ENCODE measurements at places on chromosomes 2 and 18. TPM values are rescaled to one million over a fixed set of nuclear protein-coding genes. Genes with fewer than 3 reads are reported as not detected.

- DNase-seq = no peak
- no peaks in the 10 kb centered on the region for H3K36me3 ChIP-seq
- H3K27ac ChIP-seq = no peak overlapping the region
- no peak overlapping the region for H3K4me3 ChIP-seq
- no peaks in the 10 kb centered on the region for H3K27me3 ChIP-seq
- H3K4me1 ChIP-seq = no peaks in the 10 kb centered on the region
These were observed 410.8 kb upstream of the FANCL start for GRCh38 chr2:58651930-58652329.

DNA sequence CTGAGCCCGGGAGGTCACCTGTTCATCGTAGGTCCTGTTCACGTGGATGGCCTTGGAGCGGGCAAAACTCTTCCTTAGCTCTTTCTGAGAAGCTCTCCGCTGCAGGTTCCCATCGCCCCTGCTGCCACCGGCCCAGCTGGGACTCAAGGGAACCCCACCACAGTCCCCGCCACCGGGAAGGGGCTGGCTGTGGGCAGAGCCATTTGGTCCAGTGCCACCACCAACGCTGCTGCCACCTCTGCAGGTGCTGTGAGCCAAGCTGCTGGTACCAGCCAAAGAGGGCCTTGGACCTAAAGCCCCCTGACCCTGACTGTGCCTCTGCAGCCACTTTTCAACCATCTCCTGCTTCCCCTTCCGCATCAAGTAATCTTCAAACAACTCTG is 586 bp downstream of the PDE11A start:
- DNase-seq = no peak
- no peak overlapping the region for H3K4me3 ChIP-seq
- peaks cover 13% of the 10 kb centered on the region for H3K4me1 ChIP-seq
- H3K36me3 ChIP-seq = no peaks in the 10 kb centered on the region

GRCh38 chr2:30165050-30165520 is 18.3 kb downstream of the YPEL5 start:
- peaks cover 14% of the 10 kb centered on the region for H3K4me1 ChIP-seq
- no peaks in the 10 kb centered on the region for H3K27me3 ChIP-seq
- no peak overlapping the region for H3K4me3 ChIP-seq
- H3K27ac ChIP-seq = no peak overlapping the region
- no peak for DNase-seq
- peaks cover 4% of the 10 kb centered on the region for H3K36me3 ChIP-seq

GRCh38 chr2:233234264-233234663 is 17.2 kb upstream of the ATG16L1 start:
- DNase-seq = no peak
- H3K4me1 ChIP-seq = no peaks in the 10 kb centered on the region
- no peak overlapping the region for H3K27ac ChIP-seq
- no peaks in the 10 kb centered on the region for H3K36me3 ChIP-seq
- no peaks in the 10 kb centered on the region for H3K27me3 ChIP-seq

Gene TMEFF2
- total RNA-seq = not detected

- no peaks in the 10 kb centered on the region for H3K27me3 ChIP-seq
- DNase-seq = no peak
- no peaks in the 10 kb centered on the region for H3K4me1 ChIP-seq
These were observed 226.3 kb upstream of the SP5 start for GRCh38 chr2:170488807-170489206.

GRCh38 chr2:168770796-168771195 is 31.6 kb upstream of the NOSTRIN start:
- H3K36me3 ChIP-seq = no peaks in the 10 kb centered on the region
- no peak overlapping the region for H3K27ac ChIP-seq
- no peak for DNase-seq
- no peaks in the 10 kb centered on the region for H3K4me1 ChIP-seq
- H3K27me3 ChIP-seq = no peaks in the 10 kb centered on the region

DNA sequence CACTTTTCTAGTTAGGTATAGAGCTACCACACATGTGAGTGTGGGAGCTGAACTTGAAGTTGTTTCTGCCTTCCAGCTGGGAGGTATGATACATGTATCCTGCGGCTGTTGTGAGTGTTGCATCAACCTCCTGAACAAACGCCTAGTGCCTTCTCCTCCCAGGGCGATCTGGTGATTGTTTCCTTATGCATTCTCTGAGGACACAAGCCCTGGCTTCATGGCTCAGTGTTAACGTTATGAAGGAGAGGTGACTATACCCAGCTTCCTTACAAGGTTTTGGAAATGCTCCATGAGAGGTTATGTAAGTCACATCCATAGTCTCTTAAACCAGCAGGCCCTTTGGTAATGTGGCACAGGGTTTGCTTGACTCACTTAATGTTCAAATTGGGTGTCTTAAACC is 64.9 kb downstream of the SPRED2 start:
- no peaks in the 10 kb centered on the region for H3K27me3 ChIP-seq
- H3K36me3 ChIP-seq = no peaks in the 10 kb centered on the region
- H3K4me1 ChIP-seq = peaks cover 43% of the 10 kb centered on the region
- DNase-seq = no peak
- peak overlapping the region; percentile 47 for H3K27ac ChIP-seq

DNA sequence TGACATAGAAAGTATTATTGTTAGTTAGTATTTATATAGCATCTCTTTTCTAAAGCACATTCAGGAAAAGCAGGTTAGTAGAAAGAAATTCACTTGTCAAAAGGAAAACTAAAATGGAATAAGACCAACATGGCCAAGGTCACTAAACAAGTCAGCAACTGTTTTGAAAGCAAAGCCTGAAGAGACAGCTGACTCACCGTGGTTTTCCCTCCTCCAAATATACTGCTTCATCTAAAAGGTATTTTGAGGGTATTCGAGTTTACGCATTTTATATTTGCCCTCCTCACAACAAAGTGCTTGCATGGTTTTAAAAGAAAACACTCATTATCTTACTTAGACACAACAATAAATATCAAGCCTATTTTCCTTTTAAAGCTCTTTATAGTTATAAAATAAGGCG is 24.0 kb downstream of the ZNF385B start:
- H3K4me1 ChIP-seq = no peaks in the 10 kb centered on the region
- no peak overlapping the region for H3K4me3 ChIP-seq
- DNase-seq = no peak
- H3K36me3 ChIP-seq = no peaks in the 10 kb centered on the region
- no peaks in the 10 kb centered on the region for H3K27me3 ChIP-seq

Gene C2orf66
- not detected for total RNA-seq

GRCh38 chr2:45904946-45905631 is 253.6 kb downstream of the PRKCE start:
- no peak overlapping the region for H3K4me3 ChIP-seq
- DNase-seq = no peak
- no peaks in the 10 kb centered on the region for H3K36me3 ChIP-seq
- H3K27ac ChIP-seq = no peak overlapping the region

DNA sequence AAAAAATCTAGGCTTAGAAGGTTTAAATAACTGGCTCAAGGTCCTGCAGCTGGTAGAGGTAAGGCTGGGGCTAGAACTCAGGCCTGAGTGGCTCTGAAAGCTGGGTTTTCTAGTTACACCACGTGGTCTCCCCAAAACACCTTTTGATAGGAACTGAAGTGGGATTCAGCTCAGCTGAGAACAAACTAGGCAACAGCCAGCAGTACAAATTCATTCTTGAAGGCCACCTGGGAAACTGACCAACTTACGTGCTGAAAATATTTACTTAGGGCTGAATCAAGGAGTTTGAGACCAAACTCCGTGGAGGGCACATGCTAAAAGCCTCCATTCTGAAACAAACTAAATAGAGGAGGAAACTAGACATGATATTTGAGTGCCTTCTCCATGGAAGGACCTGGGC is 67.2 kb downstream of the AOX1 start:
- H3K4me3 ChIP-seq = no peak overlapping the region
- H3K27ac ChIP-seq = no peak overlapping the region

GRCh38 chr2:198857246-198857645 is 600.5 kb downstream of the SATB2 start:
- H3K27ac ChIP-seq = no peak overlapping the region
- no peaks in the 10 kb centered on the region for H3K36me3 ChIP-seq
- no peak overlapping the region for H3K4me3 ChIP-seq
- no peaks in the 10 kb centered on the region for H3K4me1 ChIP-seq

DNA sequence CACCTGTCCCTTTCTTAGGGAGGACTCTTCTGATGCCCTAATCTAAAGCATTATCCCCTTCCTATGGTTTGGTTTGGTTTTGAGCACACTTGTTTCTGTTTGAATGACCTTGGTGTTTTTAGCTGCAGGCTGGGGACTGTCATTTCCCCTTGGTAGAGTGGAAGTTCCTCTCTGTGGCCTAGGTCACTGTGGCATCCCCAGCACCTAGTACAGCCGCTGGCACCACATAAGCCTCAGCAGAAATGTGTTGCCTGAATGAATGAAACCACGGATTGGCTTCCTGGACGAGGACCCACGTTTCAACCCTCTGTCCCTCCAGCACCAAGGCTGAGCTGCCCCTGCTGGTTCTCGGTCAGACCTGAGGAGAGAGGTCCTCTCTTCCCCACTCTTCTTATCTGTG is 159.9 kb downstream of the CTIF start:
- no peaks in the 10 kb centered on the region for H3K36me3 ChIP-seq
- H3K4me3 ChIP-seq = no peak overlapping the region
- H3K4me1 ChIP-seq = no peaks in the 10 kb centered on the region

DNA sequence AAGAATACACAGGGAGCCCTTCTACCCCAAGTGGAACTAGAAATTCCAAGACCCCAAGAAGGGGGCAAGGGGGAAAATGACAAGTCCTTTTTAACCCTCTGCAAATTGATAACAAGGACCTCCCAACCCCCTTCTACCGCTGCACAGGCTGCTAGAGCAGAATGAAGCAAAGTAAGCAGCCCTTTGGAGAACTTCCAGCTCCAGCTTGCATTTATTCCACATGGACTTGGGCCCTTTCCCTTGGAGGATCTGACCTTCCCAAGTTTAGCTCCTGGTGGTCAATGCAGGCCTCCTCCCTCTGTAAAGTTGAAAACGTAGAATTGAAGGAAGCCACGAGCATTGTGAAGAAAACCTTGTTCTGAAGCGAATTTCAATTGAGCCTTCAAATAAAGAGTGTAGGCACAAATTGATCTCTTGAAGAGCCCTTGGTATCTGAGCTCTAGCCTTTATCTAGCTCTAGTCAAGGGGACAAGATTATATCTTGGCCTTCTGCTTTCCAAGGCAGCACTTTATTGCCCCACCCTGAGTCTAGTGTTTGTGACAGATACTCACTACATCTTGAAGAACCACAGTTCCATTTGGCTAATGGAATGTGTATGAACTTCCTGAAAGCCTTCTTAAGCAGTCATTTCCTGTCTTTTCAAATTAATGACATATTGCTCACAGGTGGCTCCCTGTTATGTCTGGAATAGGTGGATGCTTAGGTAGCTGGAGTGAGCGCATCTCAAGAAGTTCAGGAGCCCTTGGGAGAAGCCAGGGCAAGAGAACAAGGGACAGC is 37.2 kb downstream of the SLC14A2 start:
- H3K4me1 ChIP-seq = no peaks in the 10 kb centered on the region
- H3K27ac ChIP-seq = no peak overlapping the region
- H3K27me3 ChIP-seq = no peaks in the 10 kb centered on the region
- DNase-seq = no peak

DNA sequence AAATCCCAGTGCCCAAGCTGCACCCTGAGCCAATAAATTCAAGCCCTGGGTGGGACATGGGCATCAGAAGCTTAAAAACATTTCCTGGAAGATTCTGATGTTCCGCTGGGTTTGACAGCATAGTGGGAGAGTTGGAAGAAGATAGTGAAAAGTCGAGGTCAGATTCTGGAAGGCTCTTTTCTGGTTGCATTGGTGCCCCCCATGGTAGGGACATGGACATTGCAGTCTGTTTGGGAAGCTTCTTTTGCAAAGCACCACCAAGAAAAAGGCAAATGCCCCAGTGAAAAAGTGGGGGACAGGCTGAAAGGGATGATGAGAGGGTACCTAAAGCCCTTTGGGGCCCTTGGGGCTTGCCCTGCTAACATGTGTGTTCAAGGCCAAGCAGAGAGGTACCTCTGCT is 21.0 kb downstream of the MERTK start:
- no peak for DNase-seq
- H3K4me3 ChIP-seq = no peak overlapping the region
- peaks cover 10% of the 10 kb centered on the region for H3K4me1 ChIP-seq

DNA sequence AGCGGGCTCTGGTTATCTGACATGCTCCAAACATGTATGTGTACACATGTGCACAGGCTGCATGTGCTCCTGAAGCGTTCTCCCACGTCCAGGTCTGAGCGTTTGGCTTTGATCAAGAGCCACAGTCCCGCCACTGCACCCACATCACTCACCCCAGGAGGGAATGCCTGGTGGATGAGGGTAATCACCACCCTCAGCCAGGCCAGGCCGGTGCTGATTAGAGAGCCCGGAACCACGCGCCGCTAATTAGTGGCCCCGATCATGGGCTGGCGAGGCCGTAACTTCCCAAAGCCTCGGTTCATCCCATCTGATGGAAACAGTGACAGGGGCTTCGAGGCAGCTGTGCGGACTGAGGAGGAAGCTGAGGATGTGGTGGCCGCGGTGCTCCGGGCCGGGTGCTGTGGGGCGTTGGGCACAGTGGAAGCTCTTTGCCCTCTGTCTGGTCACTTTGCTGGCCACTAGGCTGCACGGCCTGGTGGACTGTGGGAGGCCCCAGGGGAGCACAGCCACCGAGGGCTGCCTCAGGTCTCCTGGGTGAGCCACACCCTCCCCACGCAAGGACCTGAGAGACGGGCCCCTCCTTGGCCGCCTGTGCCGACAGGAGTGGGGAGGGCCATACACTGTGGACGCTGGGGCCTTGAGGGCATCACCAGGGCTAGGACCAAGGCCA is 219.4 kb downstream of the TWIST2 start:
- no peak overlapping the region for H3K27ac ChIP-seq
- no peak overlapping the region for H3K4me3 ChIP-seq
- no peaks in the 10 kb centered on the region for H3K27me3 ChIP-seq
- H3K4me1 ChIP-seq = no peaks in the 10 kb centered on the region

DNA sequence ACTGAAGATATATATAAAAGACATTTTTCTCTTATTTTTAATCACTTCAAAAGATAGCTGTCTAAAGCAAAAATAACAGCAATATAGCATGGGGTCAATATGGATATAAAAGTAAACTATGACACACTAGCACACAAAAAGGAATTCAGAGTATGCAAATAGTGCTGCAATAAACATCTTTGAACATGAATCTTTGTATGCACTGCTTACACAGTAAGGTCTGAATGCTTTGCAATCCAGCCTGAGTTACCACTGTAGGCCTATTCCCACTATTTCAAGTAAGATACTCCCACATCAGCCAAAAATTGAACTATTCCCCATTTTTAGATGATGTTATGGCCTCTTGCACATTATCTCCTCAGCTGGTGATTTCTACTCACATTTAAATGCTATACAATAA is 27.4 kb upstream of the ERCC3 start:
- no peak overlapping the region for H3K27ac ChIP-seq
- H3K4me3 ChIP-seq = no peak overlapping the region
- no peaks in the 10 kb centered on the region for H3K4me1 ChIP-seq
- no peaks in the 10 kb centered on the region for H3K36me3 ChIP-seq
- DNase-seq = no peak

- H3K27ac ChIP-seq = no peak overlapping the region
- H3K27me3 ChIP-seq = no peaks in the 10 kb centered on the region
- H3K4me1 ChIP-seq = no peaks in the 10 kb centered on the region
- H3K36me3 ChIP-seq = no peaks in the 10 kb centered on the region
These were observed 46.2 kb downstream of the COL4A4 start for GRCh38 chr2:227117852-227118251.

Gene VRK2
- total RNA-seq = 23.1 TPM

Gene PDE6D
- 23.6 TPM for total RNA-seq

Gene PTPRN
- total RNA-seq = 7.6 TPM

Data from vagina (tissue), 2 donors.